ENCODE measurements at places on chromosomes 7 and 10.

DNA sequence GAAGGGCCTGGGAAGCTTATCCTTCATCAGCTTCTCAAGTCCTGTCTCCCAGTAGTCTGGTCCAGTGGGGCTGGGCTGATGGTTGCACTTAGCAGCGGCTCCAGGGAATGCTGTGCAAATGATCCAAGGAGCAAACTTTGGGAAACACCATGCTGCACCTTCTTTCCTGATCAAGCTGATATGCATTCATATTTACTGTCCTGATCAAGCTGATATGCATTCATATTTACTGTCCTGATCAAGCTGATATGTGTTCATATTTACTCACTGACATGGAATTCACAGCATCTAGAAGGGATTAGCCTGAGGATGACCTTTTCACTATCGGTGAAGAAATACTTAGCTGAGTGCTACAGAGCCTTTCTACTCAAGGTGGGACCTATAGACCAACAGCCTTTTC is 330.7 kb downstream of the BMPER start:
- DNase-seq: no peak

- DNase-seq: no peak
These were observed 87.5 kb downstream of the NEBL start for GRCh38 chr10:20809631-20810030.

GRCh38 chr7:150820578-150821198 is 20.1 kb downstream of the TMEM176A start:
- no peak for DNase-seq

DNA sequence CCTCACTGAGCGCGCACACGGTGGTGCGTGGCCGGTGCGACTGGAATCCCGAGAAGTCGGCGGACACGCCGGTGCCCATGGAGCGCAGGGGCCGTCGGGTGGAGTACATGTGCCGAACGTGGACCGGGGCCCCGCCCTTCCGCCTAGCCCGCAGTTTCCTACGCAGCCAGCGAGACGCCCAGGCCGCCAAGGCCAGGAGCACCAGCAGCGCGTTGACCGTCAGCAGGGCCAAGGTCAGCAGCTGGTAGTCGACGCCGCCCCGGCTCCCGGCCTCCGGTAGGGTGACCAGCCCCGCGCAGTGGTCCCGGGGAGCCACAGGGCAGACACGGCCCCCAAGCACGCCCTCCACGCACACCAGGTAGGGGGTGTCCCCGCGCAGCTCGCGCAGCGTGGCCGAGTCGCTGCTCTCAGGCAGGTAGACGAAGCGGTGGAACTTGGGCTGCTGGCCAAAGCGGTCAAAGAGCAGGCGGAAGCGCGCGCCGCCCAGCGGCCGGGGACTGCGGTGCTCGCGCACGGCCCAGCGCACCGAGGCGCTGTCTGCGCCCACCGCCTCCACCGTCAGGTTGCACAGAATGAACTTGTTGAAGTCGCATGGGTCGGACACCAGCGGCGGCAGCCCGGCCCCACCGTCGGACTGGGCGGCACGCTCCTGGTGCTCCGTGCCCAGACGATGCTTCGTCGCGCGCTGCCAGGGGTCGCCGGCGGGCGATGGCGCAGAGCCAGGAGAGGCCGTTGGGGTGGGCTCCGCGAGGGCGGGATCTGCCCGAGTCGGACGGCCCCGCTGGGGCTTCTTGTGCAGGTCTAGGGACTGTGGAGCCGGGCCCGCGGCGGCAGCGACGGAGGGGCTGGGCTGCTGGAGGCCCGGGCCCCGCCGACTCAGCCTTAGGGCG is 2.2 kb downstream of the TRIL start:
- DNase-seq: no peak

DNA sequence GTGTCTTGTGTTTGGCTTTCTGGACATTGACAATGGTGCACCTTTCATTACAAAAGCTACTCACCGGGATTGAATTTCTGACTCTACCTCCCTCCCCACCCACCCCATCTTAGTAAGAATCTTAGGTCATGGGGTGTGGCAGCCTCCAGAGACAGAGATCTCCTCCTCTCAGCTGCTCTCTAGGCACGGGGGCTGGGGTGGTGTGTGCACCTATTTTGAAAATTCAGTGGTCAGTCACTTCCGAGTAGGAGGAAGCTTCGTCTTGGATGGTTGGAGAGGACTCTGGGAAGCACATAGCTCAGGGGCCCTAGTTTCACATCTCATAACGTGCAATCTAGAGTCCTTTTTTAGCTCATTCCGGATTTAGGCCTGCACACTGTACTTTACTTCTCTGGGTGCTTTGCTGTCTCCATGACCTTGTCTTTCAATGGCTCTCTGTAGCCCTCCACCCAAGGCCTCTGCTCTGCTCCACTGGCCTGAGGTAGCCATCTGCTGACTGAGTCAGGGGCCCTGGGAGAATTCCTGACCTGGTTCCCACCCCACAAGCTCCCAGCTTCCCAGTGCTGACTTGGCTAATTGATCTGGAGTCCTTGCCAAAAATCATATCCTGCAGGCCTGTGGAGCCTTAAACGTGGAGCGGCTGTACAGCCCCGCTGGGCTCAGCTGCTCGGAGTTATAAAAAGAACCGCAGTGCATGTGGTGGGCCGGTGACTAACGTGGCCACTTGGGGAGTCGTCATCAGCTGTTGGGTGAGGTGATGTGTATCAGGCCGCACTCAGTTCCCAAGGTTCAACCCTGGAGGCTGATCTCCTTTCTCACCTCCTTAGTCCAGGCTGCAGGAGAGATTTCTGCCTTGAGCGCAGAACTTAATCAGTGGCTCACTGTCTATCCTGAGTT is 19.3 kb upstream of the ADAMTS14 start:
- no peak for DNase-seq

DNA sequence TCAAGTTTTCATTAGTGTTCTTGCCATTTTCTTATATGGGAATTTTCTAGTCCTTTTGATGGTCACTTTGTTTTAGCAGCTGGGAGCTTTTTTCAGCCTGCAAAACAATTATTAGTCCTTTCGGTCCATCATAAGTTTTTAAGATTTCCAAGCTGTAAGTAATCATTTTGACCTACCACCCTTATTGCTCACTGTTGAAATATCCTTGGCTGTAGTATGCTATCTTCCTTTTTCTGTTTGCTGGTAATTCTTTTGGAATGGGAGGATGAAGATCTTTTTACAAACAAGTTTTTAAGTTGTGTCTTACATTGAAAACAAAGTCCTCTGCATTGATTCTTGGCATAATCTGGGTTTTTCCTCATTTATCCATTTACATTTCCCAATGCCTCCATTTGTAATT is 24.0 kb downstream of the BZW2 start:
- no peak for DNase-seq

DNA sequence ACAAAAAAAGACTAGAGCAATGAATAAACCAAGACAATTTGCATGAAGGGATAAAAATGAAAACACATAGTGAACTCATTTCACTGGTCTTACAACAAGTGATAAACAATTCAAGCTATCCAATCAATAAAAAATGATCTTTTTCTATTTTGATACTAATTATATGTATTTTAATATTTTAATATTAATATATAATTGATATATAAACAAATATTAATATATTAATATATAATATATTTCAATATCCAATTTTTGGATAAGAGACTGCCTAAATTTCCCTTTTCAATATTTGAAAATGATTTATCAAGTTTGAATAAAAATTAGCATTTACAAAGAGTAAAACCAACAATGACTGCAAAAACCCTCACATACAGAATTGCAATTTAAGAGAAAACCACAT is 317.9 kb downstream of the GPR158 start:
- DNase-seq: no peak

- no peak for DNase-seq
These were observed 808.5 kb upstream of the CELF2 start for GRCh38 chr10:10209167-10209566.

DNA sequence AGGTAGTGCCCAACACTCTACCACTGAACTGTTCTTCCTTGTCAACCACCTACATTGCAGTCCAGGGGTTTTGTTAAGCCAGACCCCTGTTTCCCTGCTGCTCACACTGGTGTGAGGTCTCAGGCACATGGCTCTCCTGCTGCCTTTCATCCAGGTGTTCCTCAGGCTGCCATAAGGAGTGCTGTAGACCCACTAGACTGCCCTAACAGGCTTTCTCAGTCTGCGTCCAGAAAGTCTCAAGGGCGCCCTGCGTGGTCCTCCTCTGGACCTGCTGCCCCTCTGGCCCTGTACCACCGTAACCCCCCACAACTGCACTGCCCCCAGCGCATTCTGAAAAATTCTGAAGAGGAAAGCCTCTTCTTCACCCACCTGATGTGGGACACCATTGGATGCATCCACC is 225.7 kb upstream of the ANKRD30A start:
- DNase-seq: no peak

DNA sequence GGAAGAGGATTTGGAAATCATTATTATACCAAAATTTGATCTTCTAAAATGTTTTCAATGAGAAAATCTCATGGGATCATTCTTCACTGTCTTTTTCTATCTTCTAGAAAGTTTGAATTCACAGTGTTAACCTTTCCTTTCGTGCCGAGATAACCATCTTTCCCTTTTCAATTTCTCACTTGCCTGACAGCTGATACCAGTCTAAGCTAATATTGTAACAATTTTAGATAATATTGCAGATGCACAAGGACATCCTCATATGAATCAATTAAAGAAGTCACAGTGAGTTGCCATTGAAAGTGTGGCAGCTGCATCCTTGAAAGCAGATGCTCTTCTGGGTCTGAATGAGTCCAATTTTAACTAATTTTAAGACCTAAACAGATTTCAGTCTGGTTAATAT is 139.6 kb upstream of the LRGUK start:
- no peak for DNase-seq
